Effector CD4-positive, alpha-beta T cell (primary cell): ENCODE measurements at places on chromosomes 2 and 18.

DNA sequence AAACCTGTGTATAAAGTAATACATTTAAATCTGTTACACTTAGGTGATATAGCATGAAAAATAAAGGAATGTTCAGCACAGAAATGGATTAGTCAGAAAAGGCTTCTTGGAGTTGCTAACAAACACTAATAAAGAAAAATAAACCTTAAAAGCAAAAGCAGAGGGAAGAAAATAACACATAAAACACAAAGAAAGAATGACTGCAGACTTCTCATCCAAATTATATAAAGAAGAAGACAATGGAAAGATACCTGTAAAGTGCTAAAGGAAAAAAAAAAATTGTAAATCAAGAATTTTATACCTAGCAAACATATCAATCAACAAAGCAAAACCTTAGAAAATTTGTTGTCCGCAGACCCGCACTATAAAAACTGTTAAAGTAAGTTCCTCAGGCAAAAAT, 63.6 kb downstream of the EXOC6B start:
- DNase-seq, result no peak

- DNase-seq, result no peak
Observed at GRCh38 chr2:98936353-98937351, 627 bp upstream of the CRACDL start.

GRCh38 chr18:78986018-78986481, 6.4 kb downstream of the SALL3 start:
- DNase-seq, result no peak

DNA sequence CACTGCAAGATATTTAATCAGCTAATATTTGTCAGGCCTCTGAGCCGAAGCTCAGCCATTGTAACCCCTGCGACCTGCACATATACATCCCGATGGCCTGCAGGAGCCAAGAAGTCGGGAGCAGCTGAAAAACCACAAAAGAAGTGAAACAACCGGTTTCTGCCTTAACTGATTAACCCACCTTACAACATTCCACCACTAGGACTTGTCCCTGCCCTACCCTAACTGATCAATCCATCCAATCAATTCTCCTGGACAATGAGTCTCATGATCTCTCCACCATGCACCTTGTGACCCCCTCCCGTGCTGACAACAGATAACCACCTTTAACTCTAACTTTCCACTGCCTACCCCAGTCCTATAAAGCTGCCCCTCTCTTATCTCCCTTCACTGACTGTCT, 945.4 kb upstream of the GYPC start:
- no peak for DNase-seq

DNA sequence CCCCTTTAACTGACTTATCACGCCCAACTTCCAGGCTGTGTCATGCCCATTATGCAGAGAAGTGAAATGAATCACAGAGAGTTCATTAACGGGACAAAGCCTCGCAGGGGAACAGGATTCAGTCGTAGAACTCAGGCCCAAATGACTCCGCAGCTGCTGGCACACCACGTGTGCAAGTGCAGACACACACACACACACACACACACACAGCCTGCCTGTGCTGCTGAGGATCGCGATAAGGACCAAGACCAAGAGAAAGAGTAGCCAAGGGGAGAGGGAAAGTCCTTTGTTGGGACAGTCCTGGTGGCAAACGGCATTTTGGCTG, 90.0 kb upstream of the TAF1B start:
- peak; percentile 31 for DNase-seq

GRCh38 chr2:227848586-227848985, 22.8 kb upstream of the DAW1 start:
- no peak for DNase-seq
